ENCODE measurements at places on chromosomes 4 and X.

DNA sequence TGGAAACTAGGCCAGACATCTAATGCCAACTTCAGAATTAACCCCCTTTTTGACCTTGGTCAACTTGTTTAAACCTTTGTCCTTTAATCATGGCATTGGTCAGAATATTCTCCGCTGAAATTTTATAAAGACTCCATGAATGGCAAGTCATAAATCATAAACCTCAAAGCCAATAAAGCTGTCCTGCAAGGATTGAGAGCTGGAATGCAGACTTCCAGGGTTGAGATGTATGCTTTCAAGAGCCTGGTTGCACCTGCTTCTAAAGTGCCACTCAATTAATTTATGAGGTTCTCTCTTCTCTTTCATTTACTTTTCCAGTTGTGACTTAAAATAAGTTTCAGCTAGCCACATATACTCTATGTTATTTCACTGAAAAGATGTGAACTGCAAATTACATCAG is 136.2 kb upstream of the HCCS start:
- no peak for DNase-seq

- no peak for DNase-seq
Measured at GRCh38 chr4:109589119-109589518, 29.1 kb downstream of the MCUB start.

DNA sequence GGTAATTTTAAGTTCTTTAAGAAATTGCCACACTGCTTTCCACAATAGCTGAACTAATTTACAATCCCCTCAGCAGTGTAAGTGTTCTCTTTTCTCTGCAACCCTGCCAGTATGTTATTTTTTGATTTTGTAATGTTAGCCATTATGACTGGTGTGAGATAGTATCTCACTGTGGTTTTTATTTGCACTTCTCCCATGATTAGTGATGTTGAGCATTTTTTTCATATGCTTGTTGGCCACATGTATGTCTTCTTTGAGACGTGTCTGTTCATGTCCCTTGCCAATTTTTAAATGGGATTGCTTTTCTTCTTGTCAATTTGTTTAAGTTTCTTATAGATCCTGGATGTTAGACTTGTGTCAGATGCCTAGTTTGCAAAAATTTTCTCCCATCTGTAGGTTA is 86.1 kb downstream of the BMP3 start:
- DNase-seq, result no peak

DNA sequence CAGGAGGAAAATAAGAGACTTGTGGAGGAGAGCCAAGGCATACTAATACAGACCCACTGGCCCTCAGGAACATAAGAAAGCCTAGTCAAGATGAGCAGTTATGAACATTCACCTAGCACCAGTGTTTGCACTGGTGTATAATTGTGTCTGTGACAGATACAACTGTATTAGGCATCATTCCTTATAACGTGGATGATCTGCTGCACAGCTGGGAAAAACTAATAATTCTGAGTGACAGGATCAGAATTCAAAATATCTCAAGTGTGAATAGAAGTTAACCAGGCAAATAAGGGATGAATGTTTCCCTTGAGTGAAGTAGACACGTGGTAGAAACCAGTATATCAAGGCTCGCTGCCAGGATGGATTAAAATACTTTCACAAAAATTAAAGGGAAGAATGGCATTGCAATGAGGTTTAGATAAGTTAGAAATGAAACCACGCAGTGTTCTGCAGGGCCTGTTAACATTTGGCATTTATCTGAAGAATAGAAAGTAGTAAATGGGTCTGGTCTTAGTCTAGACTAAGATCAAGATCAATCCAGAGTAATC is 325.9 kb downstream of the EPHA5 start:
- no peak for DNase-seq

DNA sequence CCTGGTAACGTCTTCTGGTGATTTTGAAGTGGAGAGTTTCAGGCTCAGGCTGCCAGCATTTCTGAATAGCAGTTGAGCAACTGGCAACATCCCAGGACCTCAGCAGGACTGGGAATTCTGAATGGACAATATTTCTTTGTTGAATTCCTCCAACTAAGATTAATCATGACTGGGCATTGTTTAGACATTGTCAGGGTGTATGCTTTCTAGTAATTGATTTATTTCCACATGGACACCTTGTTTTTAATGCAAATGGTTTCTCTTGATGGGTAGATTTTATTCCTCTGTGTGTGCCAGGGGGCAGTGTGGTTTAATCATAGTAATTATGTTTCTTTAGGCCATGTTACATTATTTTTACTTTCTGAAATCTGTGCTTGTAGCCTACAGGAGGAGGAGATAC is 1004.7 kb upstream of the LCORL start:
- no peak for DNase-seq

DNA sequence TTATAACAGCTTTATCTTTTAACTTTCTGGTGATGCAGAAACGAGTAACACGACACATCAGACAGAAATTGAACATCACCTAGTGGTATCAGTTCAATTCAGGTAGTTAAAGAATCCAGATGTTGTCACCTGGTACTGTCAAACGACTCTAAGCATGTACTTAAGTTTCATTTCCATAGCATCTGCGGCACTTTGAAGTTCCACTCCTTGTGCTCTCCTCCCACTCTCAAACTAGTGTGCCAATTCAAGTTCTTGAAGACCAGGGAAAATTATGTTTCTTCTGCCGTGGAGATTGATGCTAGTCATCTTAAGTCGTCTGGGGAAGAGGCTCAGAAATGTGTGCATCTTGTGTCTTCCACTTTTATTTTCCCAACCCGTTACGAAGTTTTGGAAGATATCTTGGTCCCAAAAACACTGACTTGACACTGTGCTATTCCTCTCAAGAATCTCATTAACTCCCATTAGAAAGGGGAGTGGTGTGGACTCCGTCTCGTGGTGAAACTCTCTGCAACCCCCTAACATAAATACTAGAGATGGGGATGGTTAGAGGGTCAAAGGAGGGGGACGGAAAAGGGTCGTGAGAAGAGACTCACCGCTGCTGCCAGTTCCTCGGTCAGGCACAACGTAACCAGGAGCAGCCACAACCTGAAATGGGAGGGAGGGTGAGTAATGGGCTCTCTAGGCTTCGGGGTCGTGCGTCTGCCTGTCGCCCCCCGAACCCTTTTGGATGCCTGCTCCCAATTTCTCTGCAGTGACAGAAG is 693 bp downstream of the COL4A6 start:
- DNase-seq, result peak; percentile 41

GRCh38 chrX:40081679-40082068 is 16.1 kb downstream of the BCOR start:
- DNase-seq, result no peak

GRCh38 chr4:143441678-143442077 is 71.8 kb upstream of the SMARCA5 start:
- DNase-seq, result peak; percentile 6

DNA sequence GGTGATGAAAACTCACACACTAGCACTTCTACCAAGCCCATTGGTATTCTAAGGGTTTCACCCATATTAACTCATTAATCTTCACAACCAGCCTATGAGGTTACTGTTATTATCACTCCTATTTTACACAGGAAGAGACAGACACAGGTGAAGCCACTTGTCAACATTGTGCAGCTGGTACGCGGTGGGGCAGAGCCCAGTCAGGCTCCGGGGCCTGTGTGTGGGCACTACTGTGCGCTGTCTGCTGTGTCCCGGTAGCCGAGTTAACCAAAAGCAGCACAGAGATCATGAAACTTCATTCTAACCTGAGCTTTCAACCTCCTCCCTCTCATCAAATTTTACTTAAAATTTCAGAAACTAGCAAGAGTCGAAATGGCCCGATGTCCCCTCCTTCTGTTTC is 111.3 kb downstream of the PHKA2 start:
- no peak for DNase-seq

- DNase-seq, result no peak
Measured at GRCh38 chr4:11028334-11028733, 343.8 kb upstream of the CLNK start.

DNA sequence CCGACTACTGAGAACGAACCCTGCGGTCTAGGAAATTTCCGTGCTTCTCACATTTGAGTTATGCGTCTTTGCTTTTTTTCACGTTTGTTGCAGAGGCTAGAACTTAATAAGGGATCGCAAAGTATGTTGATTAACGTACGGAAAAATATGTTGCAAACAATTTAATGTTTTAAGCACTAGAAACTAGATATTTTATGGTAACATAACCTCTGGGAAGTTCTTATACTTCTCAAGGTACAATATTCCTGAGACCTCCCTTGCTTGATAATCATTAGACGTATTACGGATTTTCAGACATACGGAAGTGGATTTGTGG is 639 bp upstream of the PRDM5 start:
- DNase-seq, result no peak

- DNase-seq, result no peak
Measured at GRCh38 chr4:125847518-125847917, 532.8 kb downstream of the FAT4 start.

DNA sequence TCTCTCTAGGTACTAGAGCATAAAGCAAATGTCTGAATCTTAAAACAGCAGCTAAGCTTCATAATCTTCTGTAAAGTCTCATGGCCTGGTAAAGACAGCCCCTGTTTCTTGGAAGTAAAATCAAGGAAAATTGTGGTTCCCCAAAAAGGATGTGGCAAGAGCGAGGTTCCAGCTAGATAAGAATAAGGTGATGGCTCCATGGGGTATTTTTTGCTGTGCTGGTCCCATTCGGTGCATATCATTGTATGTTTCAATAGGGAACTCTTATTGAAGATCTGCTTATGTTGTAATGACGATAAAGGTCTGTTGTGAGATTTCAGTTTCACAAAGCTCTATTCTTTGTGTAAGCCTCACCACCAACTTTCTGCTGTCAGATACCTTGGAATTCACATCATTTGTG is 316.9 kb upstream of the NOCT start:
- no peak for DNase-seq

- DNase-seq, result no peak
Measured at GRCh38 chr4:74757136-74757535, 37.2 kb downstream of the BTC start.

DNA sequence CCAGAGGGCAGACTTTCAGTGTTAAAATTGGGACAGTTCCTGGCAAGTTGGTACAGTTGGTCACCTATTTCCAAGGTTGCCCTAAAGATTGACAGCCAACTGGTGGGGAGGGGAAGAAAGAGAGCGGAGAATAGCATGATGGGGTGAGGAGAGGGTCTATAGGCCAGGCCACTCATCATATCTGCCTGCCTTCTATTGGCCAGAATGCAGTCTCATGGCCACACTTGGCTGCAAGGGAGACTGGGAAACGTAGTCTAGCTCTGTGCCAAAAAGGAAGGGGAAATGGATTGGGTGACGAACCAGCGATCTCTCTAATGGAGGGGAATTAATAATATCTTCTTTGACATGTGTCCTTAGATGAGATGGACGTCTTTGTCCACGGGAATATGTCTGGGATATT is 197.4 kb upstream of the ATP6AP2 start:
- no peak for DNase-seq

- DNase-seq, result no peak
Measured at GRCh38 chrX:47244676-47245075, 11.9 kb downstream of the USP11 start.

- peak; percentile 58 for DNase-seq
Measured at GRCh38 chr4:124322234-124323065, 390.1 kb downstream of the ANKRD50 start.

DNA sequence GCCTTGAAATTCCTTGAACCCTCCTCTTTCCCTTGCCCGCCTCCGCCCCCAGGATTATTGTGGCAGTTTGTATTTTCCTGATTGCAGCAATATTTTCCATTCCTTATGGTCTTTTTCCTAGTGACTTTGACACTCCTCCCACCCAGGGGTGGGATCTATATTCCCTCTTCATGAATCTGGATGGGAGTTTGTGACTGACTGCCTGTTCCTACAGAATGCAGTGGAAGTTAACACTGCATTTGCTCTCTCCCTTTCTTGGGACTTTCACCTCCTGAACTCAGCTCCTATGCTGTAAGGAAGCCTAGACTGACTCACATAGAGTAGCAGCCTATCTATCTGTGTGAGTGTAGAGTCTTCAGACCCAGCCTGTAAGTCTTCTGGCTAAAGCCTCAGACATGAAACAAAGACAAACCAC is 2.2 kb downstream of the FUNDC2 start:
- DNase-seq, result peak; percentile 33

DNA sequence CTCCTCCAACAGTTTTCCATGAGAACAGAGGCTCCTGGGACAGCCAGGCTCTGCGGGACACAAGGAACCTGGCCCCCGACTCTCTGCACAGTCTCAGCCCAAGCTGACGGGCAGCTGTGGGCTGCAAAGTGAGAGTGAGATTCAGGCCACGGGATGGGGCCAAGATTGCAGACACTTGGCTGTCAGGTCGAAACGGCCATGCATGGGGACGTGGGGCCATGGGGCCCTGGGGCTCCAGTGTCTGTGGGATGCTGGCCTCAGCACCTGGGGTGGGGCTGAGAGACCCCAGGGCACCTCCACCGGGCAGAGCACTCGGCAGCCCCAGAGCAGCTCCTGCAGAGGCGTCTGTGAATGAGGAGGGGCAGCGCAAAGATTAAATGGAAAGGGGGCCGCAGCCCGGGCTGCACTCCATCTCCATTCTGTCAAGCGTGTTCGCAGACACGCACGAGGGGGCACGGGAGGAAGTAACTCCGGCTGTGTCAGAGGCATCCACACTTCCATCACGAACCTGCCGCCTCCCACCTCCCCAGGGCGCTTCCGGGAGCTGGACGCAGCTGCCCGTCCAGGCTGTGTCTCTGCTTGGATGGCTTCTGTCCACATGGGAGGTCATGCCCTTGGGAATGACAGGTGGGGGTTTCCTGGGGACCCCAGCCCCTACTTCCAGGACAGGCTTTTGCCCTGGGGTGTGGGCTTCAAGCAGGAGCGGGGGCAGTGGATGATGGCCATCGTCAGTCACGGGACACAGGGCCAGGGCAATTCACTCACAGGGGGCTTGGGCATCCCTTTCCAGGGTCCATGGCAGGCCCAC is 82.8 kb upstream of the NKX1-1 start:
- DNase-seq, result no peak

GRCh38 chrX:17025621-17026302 is 79.3 kb downstream of the REPS2 start:
- no peak for DNase-seq

DNA sequence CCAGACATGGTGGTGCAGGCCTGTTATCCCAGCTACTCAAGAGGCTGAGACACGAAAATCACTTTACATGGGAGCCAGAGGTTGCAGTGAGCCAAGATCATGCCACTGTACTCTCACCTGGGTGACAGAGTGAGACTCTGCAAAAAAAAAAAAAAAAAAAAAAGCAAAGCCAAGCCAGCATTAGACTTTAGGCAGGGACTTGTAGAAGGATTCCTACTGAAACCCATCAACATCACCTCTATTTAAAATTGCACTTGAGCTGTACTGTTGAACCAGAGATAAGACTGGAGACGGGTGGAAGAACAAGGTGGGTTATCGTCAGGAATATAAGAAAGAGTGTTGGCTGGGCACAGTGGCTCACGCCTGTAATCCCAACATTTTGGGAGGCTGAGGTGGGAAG is 15.7 kb upstream of the AFAP1 start:
- no peak for DNase-seq

GRCh38 chrX:109880629-109881028 is 122.3 kb upstream of the TMEM164 start:
- DNase-seq, result no peak

DNA sequence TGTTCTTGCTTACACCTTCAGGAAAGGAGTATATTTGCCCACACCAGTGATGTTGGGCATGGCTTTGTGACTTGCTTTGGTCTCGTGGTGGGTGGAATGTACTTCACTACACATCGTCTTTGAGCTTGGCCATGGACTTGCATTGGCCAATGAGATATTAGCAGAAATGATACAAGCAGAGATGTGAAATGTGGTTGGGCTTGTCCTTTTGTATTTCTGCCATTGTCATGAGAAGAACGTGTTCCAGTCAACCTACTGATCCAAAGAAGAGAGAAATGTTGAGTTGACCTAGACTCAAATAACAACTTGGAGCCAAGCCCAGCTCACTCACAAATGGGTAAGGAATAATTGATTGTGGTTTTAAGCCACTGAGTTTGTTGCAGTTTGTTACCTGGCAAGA is 138.4 kb upstream of the ARX start:
- DNase-seq, result no peak

GRCh38 chr4:25182937-25183336 is 22.7 kb upstream of the SEPSECS start:
- DNase-seq, result no peak

Measured in lung microvascular endothelial cell (primary cell).